ENCODE measurements at places on chromosomes 7 and 10.

DNA sequence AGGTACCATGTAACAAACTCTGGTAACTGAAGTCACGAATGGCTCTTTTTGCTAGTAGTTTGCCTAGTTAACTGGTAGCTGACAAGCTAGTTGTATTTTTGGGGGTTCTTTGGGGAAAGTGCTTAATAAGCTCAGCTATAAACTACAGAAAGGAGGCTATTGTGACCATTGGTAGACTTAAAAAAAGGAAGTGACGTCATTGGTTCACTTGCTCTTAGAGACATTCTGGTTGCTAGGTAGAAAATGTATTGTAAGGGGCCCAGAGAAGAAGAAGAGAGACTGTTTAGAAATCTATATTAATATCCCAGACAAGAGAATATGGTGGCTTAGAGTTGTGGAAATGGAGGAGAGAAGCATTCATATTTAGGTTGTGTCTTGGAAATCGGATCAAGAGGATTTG is 103.0 kb downstream of the NXPH1 start:
- no peak overlapping the region for H3K4me3 ChIP-seq
- H3K27me3 ChIP-seq = no peaks in the 10 kb centered on the region
- H3K4me1 ChIP-seq = no peaks in the 10 kb centered on the region
- no peak overlapping the region for H3K27ac ChIP-seq
- no peak for DNase-seq

DNA sequence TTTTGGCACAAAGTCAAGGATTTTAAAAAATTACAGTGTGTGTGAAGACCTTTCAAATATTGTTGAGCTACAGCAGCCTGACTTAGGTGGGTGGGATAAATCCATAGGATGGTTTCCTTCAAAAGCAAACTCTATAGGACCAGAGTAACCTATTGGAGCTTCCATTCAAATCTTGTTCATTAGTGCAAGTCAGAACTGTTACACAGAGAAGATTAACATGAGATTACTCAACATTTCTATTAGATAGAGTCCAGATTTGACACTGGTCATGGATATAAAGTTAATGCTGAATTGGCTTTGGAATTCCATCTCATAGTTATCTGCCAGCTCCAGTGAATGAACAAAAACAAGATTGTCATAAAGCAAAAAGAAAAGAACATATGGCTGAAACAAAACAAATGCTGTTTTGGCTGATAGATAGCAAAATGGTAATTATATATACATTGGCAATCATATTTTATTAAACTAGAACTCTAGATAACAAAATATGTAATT is 129.6 kb upstream of the SEMA3A start:
- H3K4me3 ChIP-seq = no peak overlapping the region
- no peak for DNase-seq
- no peaks in the 10 kb centered on the region for H3K27me3 ChIP-seq
- H3K27ac ChIP-seq = no peak overlapping the region

DNA sequence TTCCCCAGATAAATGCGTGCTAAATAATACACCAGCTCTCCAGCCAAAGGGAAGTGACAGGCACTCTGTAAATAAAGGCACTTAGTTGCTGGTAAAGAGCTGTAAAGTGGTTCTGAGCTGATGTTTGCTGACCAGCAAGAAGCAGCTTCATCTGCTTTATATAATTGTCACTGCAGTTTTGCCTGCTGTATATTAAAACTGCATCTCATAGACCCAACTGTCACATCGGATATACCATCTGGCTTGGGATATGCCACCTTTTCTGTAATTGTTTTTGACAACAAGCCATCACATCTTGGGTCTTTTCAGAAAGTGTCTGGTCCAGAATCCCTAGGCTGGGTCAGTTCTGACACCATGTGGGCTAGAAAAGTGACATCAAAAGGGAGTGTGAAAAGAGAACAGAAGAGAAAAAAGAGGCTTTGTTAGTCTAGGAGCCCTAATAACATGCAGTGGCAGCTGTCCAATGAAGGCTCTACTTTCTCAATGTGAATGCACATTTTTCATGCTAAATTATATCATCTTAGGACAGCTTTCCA is 697.6 kb downstream of the KCNMA1 start:
- no peaks in the 10 kb centered on the region for H3K4me1 ChIP-seq
- H3K4me3 ChIP-seq = no peak overlapping the region
- no peak overlapping the region for H3K27ac ChIP-seq
- DNase-seq = no peak

GRCh38 chr7:96723622-96724021 is 14.0 kb upstream of the SEM1 start:
- no peak for DNase-seq
- H3K4me3 ChIP-seq = no peak overlapping the region
- no peak overlapping the region for H3K27ac ChIP-seq
- peaks cover 47% of the 10 kb centered on the region for H3K27me3 ChIP-seq
- H3K36me3 ChIP-seq = peaks cover 2% of the 10 kb centered on the region
- H3K4me1 ChIP-seq = no peaks in the 10 kb centered on the region

DNA sequence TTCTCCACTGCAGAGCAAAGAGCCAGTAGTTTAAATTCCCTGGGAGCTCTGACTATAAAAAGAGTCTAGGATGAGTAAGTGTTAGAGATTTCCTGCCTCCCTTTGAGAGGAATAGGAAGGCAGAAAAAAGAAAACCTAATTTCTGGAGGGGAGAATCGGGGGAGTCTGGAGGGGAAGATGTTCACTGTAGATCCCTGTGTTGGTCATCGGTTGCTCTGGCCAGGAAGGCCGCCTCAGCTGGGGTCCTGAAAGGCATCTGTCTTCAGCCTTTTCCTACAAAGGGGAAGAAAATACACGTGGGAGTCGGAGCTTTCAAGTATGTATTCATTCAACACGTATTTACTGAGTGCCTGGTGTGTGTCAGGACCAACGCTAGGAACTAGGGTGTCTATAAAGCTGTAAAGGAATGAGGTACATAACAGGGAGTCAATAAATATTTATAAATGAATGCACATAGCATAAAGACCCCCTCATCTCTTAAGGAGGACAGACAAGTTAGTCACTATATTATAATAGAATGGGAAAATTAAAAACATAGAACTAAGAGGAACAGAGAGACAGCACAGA is 101.1 kb downstream of the ICA1 start:
- no peaks in the 10 kb centered on the region for H3K4me1 ChIP-seq
- H3K27ac ChIP-seq = no peak overlapping the region
- H3K36me3 ChIP-seq = no peaks in the 10 kb centered on the region

DNA sequence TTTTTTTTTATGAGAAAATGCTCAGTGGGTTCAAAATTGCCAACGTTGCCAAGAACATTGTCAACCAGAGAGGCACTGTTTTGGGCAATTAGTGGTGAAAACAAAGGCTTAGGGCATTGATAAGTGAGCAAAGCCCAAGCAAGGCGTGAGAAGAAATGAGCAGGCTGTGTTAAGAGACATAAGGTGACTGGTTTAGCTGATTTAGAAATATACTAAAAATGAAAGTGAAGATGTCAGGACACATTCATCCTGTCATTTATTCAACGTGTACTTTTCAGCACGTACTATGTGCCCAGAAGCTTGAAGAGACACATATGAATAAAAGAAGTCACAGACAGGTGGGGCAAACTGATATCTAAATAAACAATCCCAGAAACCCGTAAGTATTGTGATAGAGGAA is 31.8 kb downstream of the AOAH start:
- H3K4me1 ChIP-seq = peaks cover 52% of the 10 kb centered on the region
- H3K27me3 ChIP-seq = no peaks in the 10 kb centered on the region
- H3K4me3 ChIP-seq = peak overlapping the region; percentile 66
- peak overlapping the region; percentile 94 for H3K27ac ChIP-seq

DNA sequence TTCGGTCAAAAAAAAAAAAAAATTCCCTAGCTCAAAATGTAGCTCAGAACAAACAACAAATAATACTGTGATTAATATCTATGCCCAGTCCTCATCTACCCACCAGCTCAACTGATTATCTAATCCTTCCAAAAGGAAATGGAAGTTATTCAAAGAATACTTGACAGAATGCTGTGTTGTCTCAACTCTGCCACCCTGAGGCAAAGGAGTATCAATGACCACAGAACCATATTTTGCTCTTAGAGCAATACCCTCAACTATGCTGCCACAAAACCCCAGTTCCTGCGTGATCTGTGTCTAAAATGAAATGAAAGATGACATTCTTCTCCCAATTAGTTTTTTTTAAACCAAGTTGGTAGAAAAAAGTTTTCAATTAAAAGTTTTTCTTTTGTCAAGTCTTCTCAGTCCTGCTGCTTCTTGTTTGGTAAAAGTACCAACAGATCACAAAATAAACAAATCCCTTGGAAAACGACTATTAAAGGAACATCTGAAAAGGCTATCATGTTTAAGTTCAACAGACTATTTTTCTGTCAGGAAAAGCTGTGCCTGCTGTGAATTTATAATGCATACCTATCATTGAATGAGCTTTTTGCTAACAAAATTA is 21.6 kb downstream of the RBM28 start:
- peak overlapping the region; percentile 47 for H3K4me3 ChIP-seq
- H3K27me3 ChIP-seq = no peaks in the 10 kb centered on the region
- H3K36me3 ChIP-seq = peaks cover 39% of the 10 kb centered on the region
- H3K27ac ChIP-seq = peak overlapping the region; percentile 81
- peaks cover 38% of the 10 kb centered on the region for H3K4me1 ChIP-seq
- no peak for DNase-seq

DNA sequence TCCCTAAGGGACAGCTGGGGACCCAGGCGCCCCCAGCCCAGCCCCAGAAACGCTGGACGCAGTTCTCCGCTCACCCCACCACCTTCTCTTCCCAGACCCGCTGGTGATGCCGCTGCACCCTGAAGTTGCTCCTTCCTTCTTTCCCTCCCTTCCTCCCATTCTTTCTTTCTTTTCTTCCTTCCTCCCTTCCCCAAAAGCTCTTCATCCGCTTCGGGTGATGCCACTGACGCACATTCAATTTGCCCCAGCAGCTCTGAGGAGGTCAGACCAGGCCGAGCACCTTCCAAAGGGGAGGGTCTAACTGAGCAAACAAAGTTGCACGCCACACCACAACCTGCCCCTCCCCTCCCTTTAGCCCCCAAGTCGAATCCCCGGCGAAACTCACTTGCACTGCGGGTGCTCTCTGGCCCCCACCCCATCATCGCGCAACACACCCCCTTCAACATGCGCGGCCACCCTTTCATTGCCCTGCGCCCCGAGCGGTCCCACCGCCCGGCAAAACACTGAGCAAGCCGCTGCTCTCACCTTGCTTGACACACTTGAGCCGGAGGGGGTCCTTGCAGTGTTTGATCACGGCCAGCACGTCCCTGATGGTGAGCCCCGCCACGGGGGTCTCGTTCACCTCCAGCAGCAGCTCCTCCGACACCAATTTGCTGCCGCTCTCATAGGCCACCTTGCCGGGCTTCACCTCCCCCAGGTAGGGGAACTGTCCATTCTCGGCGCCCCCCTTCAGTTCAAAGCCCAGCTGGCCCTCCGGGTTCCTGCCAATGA is 787 bp downstream of the MAGI2 start:
- H3K36me3 ChIP-seq = peaks cover 2% of the 10 kb centered on the region
- H3K27ac ChIP-seq = no peak overlapping the region
- H3K4me3 ChIP-seq = no peak overlapping the region
- peaks cover 22% of the 10 kb centered on the region for H3K27me3 ChIP-seq
- no peak for DNase-seq

DNA sequence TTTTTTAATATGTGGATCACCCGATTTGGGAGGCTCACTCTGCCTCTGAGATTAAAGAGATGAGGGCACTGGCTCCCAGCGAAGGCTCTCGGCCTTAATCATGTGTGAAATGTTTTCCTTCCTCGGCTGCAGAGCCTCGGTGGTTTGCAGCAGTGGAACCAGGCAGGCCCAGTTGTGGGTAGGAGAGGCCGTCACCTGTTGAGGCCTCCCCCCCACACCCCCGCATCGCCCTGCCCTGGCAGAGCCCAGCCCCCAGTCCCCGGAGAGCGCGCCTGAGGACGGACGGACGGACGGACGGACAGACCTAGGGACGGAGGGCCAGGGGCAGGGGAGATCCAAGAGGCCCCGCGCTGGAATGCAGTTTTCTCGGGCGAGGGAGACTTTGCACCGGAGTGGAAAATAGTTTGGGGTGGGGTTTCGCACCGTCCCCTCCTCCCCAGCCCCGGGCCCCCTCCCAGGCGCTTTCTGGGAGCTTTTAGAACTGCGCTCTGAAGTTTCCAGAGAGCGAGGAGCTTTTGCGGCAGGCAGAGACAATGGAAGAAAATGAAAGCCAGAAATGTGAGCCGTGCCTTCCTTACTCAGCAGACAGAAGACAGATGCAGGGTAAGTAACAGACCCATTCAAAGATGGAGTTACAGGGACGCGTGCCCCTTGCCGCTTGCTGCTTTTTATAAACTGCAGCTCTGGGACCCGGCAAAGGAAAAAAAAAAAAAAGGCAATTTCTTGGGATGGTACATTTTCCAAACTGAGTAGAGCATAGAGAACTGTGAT is at the start of gene KIAA1217:
KIAA1217 (plus strand) TSS at position 478 of the 771 bp plus-strand sequence; CDS start at position 534, 56 bp downstream.
- no peak for DNase-seq
- H3K27ac ChIP-seq = no peak within 1 kb of the TSS
- peaks cover 49% of the 10 kb centered on the region for H3K27me3 ChIP-seq

All from central memory CD8-positive, alpha-beta T cell (primary cell).